ENCODE measurements at places on chromosomes 13 and 19.

- DNase-seq = no peak
Measured at GRCh38 chr13:43132257-43132656, 108.9 kb downstream of the DNAJC15 start.

- DNase-seq = no peak
Measured at GRCh38 chr13:65856431-65856830, 1373.7 kb downstream of the PCDH9 start.

GRCh38 chr13:75705908-75706307 is 69.8 kb downstream of the LMO7 start:
- no peak for DNase-seq

DNA sequence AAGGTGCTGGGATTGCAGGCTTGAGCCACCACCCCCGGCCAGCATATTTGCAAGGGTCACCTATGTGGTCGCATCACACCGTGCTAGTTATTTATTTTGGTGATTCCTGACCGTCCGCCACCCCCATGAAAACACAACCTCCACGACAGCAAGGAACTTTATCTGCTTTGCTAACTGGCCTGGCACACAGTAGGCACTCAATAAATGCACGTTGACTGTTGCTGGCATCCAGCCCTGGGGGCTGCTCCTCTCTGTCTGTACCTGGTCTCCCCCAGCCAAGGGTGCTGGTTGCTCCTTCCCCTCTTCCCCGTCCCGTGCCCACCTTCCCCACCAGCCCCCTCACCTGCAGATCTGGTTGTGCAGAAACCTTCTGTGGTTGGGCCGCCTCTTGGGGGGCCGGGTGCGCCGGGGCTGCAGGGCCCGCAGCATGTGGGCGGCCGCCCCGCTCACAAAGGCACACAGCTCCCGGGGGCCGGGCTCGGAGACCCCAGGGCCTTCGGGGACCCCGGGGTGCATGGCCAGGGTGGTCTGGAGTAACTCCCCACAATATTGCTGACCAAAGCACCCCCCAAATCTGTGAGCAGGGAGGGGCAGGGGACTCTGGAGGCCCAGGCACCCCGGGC is 401 bp downstream of the C19orf85 start:
- no peak for DNase-seq

DNA sequence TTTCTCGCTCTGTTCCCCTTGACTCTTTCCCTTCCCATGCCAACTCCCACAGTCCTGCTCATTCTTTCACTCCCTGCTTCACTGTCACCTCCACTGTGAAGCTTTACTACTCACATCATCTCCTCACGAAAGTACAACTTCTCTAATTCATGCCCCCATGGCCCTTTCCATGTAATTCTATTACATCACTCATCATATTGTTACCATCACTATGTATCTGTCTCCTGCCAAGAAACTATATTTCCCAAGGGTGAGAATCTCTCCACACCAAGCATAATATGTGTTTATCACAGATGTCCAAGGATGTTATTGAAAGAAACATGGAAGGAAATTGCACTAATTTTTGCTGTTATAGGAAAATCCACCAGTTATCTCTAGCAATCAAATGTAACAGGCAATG is 37.2 kb upstream of the LRCH1 start:
- DNase-seq = no peak

- DNase-seq = no peak
Measured at GRCh38 chr13:108305655-108306054, 36.1 kb downstream of the TNFSF13B start.

DNA sequence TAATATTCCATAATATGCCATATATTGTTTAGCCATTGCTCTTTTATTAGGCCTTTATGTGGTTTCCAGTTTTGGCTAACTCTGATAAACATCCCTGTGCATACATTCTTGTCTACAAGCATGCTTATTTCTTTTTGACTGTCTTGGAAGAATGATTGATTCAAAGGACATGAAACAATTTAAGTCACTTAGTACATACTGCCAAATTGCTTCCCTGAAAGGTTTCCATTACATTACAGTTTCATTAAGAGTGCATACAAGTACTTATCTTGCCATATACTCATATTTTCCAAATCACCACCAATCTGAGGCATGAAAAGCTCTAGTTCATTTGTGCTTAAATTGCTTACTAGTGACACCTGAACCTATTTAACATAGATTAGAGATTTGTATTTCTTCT is 113.9 kb downstream of the OXGR1 start:
- no peak for DNase-seq

GRCh38 chr13:113805431-113806103 is 46.5 kb downstream of the TMEM255B start:
- DNase-seq = no peak

DNA sequence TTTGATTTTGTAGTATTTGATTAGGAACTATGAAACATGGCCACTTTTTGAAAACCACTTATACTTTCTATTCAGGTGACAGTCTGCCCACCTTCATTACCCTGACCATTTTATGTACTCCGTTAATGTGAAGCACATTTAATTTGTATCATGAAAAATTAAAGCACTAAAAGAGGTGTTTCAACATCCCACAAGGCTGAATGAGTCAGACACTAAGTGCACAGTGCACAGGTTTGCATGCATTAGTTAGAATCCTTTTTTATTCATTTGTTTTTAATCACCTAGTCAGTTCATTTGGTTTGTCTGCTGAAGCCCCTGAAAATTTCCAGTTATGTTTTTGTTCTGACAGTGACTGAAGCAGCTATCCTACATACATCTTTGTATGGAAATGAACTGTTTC is 271.0 kb downstream of the SLITRK5 start:
- no peak for DNase-seq
